ENCODE measurements at places on chromosomes 4 and X.

GRCh38 chr4:109648266-109648996 is 54.8 kb downstream of the CASP6 start:
- H3K36me3 ChIP-seq = peaks cover 11% of the 10 kb centered on the region
- H3K27me3 ChIP-seq = no peaks in the 10 kb centered on the region
- peak overlapping the region; percentile 76 for H3K27ac ChIP-seq
- peaks cover 63% of the 10 kb centered on the region for H3K4me1 ChIP-seq
- DNase-seq = peak; percentile 82

GRCh38 chr4:46804781-46805413 is 104.1 kb downstream of the COX7B2 start:
- no peak overlapping the region for H3K27ac ChIP-seq
- H3K4me3 ChIP-seq = no peak overlapping the region
- H3K4me1 ChIP-seq = no peaks in the 10 kb centered on the region
- H3K27me3 ChIP-seq = no peaks in the 10 kb centered on the region

DNA sequence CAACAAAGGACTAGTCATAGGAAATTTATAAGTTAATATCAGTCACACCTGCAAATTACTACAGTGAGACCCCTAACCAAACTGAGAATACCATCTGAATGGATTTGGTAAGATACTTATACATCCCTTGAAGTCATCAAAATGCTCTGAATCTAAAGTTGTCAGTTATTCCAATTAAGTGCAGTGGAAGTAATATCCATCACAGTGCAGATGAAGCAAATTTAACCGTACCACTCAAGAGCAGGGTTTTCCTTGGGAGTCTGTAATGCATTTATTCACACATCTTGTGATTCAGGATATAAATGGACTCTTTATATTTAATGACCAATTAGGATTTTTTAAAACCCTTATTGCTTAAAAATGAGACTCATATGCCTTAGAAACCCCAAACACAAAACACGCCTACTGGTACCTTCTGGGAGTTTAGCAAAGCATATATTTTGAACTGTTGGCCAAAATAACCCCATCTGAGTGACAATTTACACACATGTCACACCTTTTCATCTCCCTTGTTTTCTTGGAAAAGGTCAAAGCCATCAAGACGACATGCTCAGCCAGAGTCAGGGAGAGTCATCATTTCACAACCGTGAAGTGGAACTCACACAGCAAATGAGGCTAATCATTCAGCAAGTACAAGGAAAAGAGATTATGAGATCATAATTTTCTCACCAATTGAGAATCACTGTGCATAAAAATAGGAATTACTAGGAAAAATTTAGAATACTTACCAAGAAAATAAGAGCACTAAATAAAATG is 303.7 kb downstream of the HNRNPD start:
- H3K27ac ChIP-seq = no peak overlapping the region
- DNase-seq = no peak
- no peaks in the 10 kb centered on the region for H3K4me1 ChIP-seq
- H3K4me3 ChIP-seq = no peak overlapping the region

GRCh38 chrX:141314441-141314840 is 72.1 kb upstream of the SPANXC start:
- no peak for DNase-seq
- no peak overlapping the region for H3K4me3 ChIP-seq
- no peaks in the 10 kb centered on the region for H3K27me3 ChIP-seq
- no peaks in the 10 kb centered on the region for H3K36me3 ChIP-seq
- H3K27ac ChIP-seq = no peak overlapping the region
- no peaks in the 10 kb centered on the region for H3K4me1 ChIP-seq

- no peaks in the 10 kb centered on the region for H3K27me3 ChIP-seq
- no peak overlapping the region for H3K27ac ChIP-seq
- H3K36me3 ChIP-seq = peaks cover 12% of the 10 kb centered on the region
- peaks cover 23% of the 10 kb centered on the region for H3K4me1 ChIP-seq
- no peak for DNase-seq
Observed at GRCh38 chr4:2006956-2007653, 1.7 kb downstream of the NELFA start.

DNA sequence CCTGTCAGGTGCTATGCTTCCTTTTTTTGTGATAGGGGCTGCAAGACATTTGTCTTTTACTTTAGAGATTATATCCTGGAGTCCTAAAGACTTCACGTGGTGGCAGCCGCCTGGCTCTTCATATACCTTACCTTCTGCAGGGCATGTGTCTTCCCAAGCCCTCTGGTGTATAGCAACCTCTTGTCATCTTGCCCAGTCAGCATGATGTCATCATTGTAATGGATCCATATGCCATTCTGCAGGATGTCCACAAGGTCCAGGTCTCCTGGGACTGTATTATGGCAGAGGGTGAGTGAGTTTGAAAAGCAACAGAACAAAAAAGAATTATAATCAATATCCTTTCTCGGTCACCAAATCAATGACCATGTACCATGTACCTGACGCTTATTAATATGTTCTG is 82.2 kb upstream of the SCOC start:
- no peak overlapping the region for H3K27ac ChIP-seq
- DNase-seq = no peak
- no peaks in the 10 kb centered on the region for H3K4me1 ChIP-seq

DNA sequence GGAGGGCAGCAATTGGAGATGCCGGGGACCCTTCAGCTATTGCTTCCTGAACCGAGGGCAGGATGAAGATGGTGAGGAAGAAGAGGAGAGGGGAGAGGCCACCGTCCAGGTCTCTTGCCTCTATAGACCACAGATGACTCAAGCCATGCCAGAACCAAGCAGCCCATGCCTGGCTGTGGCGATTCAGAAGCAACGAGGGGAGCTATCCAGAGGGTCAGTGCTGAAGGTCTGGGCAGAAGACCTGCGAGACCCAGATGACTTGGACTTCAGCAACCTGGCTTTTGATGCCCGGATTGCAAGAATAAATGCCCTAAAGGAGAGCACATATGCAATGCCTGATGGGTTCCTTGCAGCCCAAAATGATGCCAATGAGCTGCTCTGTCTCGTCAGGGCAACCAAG is 70.2 kb upstream of the PRPS2 start:
- no peaks in the 10 kb centered on the region for H3K4me1 ChIP-seq
- H3K36me3 ChIP-seq = no peaks in the 10 kb centered on the region
- no peak overlapping the region for H3K4me3 ChIP-seq

DNA sequence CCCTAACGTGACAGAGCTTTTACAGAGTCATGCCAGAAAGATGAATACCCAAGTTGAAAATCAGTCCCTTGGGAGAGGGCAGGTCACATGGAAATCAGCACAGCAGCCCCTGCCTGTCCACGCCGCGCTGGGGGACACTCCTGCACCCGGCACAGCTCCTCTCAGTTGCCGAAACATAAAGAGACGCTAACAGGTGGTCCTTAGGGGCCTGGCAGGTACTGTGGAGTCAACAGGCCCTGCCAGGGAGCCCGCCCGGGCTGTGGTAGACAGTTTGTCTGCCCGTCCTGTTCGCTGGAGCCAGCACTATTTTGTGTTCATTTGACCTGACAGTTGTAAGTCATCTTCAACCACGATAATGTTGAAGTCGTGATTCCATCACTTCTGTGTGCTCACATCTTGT is 30.5 kb downstream of the NELFA start:
- no peak overlapping the region for H3K27ac ChIP-seq
- no peaks in the 10 kb centered on the region for H3K4me1 ChIP-seq
- no peaks in the 10 kb centered on the region for H3K27me3 ChIP-seq
- DNase-seq = no peak
- H3K4me3 ChIP-seq = no peak overlapping the region

DNA sequence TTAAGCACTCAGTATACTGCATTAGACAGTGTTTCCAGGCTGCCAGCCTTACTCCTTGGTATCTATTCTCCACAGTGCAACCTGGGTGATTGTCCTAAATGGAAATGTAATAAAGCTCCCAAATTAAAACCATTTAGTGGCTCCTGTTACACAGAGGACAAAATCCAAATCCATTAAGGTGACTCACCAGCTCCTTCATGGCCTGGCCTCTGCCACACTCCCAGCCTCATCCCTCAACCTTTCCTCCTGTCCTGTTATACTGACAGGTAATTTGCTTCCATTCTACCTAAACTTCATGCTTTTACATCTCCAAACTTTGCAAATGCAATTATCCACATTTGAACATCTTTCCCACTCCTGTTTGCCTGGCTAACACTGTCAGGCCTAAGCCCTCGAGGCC is 140.3 kb downstream of the INPP4B start:
- peaks cover 67% of the 10 kb centered on the region for H3K4me1 ChIP-seq
- peak overlapping the region; percentile 26 for H3K27ac ChIP-seq
- no peak for DNase-seq
- H3K4me3 ChIP-seq = peak overlapping the region; percentile 4

- no peaks in the 10 kb centered on the region for H3K36me3 ChIP-seq
- no peak overlapping the region for H3K4me3 ChIP-seq
- DNase-seq = no peak
- no peaks in the 10 kb centered on the region for H3K27me3 ChIP-seq
Observed at GRCh38 chr4:963276-964225, 9.8 kb downstream of the DGKQ start.

DNA sequence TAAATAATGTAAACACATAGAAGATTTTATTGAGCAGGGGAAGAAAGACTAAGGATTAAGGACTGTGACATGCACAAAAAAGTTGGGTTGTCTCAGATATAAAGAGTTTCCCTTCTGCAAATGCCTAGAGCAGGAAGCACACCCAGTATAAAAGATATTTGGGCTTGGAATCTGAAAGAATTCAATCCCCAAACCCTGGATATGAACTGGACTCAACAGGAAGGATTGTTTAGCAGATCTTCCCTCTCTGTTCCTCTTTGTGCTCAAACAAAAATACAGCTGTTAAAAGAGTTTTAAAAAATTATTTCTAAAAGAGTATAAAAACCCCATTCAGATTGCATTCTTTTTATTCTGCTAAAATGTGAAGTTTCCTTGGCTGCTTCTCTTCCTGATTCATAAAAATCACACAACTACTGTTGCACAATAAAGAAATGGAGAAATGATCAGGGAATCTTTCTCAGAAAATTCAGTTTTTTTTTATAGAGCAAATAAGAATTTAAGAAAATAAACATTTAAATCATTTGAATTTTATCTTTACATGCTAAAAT is 71.4 kb downstream of the PDLIM5 start:
- no peaks in the 10 kb centered on the region for H3K4me1 ChIP-seq
- H3K27ac ChIP-seq = no peak overlapping the region
- peaks cover 2% of the 10 kb centered on the region for H3K36me3 ChIP-seq
- no peak overlapping the region for H3K4me3 ChIP-seq
- H3K27me3 ChIP-seq = no peaks in the 10 kb centered on the region

DNA sequence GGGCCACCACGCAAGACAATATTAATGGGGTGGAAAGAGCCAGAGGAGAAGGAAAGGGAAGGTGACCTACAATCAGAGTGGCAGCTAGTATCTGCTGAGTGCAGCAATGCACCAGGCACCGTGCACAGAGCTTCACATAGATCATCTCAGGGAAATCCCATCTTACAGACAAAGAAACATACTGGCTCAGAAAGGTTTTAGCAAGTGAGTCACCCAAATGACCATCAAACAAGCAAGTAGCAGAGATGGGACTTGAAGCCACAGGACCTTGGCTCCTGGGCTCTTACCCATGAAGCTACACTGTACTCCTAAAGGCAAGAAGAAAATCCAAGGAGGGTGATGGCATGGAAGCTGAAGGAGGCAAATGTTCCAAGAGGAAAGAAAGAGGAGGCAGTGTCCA is 6.8 kb downstream of the ANXA5 start:
- no peaks in the 10 kb centered on the region for H3K27me3 ChIP-seq
- peaks cover 14% of the 10 kb centered on the region for H3K36me3 ChIP-seq
- no peak for DNase-seq
- H3K27ac ChIP-seq = no peak overlapping the region
- no peak overlapping the region for H3K4me3 ChIP-seq

GRCh38 chrX:46247456-46247855 is 297.8 kb downstream of the ZNF674 start:
- no peak for DNase-seq
- H3K27ac ChIP-seq = no peak overlapping the region
- H3K27me3 ChIP-seq = no peaks in the 10 kb centered on the region

DNA sequence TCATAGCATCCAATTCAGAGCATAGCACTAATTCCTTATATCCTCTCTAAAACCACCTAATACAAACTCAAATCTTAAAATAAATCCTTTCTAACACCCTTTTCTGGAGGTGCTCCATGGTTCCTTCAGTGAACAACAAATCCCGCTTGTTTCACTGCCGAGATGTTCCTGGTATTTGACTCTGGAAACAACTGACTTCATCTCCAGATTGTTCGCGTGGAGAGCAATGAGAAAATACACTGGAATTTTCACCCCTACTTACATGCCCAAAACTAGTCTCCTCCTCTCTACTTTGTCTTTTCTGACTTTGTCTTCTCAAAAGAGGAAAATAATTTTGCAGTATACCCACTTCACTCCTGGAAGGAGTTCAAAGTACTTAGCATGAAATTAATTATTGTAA is 129.0 kb downstream of the PLS3 start:
- no peaks in the 10 kb centered on the region for H3K4me1 ChIP-seq
- no peak overlapping the region for H3K27ac ChIP-seq
- no peaks in the 10 kb centered on the region for H3K27me3 ChIP-seq
- H3K4me3 ChIP-seq = no peak overlapping the region
- no peak for DNase-seq

- H3K27me3 ChIP-seq = no peaks in the 10 kb centered on the region
- no peaks in the 10 kb centered on the region for H3K4me1 ChIP-seq
- no peak overlapping the region for H3K4me3 ChIP-seq
- DNase-seq = no peak
Observed at GRCh38 chr4:91751961-91752360, 551.8 kb upstream of the GRID2 start.

DNA sequence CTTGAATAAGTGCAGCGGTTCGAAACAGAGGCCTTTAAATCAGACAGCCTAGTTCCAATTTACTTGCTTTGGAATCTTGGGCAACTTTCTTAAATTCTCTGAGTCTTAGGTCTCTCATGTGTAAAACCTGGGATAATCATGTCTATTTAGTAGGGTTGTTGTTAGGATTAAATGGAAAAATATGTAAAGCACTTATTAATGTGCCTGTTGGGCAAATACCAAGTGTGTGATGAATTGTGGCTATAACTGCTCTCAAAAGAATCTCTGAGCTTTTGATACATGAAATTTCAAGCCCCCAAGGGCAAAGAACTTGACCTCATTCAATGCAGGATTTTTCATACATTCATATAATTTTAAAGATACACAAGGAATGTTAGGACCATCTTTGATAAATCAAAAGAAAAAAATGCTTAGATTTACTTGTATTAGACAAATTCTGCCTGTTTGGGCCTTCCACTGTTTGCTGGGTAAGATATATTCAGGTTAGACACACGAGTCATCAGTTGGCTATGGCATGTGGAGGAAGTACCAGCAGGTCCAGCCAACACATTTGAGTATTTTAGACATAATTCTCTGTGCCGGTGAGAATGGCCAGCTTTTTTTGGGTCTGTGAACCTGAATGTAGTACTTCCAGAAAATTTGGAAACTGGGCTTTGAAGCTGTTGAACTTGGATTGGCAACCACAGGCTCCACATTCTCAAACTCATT is 241.4 kb upstream of the CNKSR2 start:
- no peak overlapping the region for H3K4me3 ChIP-seq
- no peak for DNase-seq
- H3K36me3 ChIP-seq = no peaks in the 10 kb centered on the region
- H3K4me1 ChIP-seq = no peaks in the 10 kb centered on the region

All from CD4-positive, CD25-positive, alpha-beta regulatory T cell (primary cell).